ENCODE measurements at places on chromosomes 5 and 9. TPM values are rescaled to one million over a fixed set of nuclear protein-coding genes. Genes with fewer than 3 reads are reported as not detected.

The PCA3 gene
- not detected for total RNA-seq

The FCN1 gene
- not detected for total RNA-seq

The IRX2 gene
- total RNA-seq = not detected

The CBY3 gene
- total RNA-seq = not detected

The ROR2 gene
- 2.9 TPM for total RNA-seq

The NMUR2 gene
- not detected for total RNA-seq

The TTC23L gene
- total RNA-seq = not detected

The FOXI1 gene
- not detected for total RNA-seq

The ARL14EPL gene
- total RNA-seq = 0.37 TPM

The DMGDH gene
- total RNA-seq = not detected

The SHISAL2B gene
- not detected for total RNA-seq

The CNTFR gene
- 0.05 TPM for total RNA-seq

DNA sequence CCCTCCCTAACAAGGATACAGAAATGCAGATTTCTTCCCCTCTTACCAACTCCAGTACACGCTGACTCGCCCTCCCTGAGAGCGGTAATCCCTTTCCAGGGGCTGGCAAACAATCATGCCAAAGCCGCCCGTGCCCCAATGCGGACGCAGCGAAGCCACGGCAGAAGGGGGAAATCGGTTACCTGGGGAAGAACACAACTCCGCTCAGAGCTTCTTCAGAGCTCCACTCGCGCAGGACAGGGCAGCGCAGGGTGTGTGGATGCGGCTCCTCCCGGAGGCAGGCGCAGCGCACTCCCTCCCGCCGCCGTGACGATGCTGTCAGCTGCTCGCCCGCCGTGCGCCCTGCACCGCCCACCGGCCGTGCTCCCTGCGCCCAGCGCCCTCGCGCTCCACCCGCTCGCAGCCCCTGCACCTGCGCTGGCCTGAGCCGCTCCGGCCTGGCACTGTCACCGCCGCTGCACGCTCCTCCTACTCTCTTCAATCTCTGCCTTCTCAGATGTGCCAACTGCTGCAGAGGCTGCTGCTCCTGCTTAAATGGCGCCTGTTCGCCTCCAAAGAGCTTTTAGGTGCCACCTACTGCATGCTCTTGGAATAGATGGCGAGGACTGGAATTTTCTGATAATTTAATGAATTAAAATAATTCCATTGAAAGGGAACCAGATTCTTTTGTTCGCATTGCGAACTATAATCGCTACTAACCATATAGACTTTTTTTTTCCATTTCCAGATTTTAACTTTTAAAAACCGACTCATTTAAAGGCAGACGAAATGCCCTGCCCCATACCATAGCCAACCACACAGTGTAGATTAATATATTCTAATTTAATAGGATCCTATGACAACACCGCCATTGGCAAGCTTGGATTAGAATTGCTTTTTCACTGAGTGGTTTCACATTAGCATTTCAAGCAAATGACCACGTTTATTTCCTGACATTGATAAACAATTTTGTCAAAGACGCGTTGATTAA, at the start of gene DIRAS2:
Gene DIRAS2, minus strand, starts transcription at position 255 of the 970 bp plus-strand sequence. CDS start 28,997 bp downstream, outside the sequence.
- peak; percentile 35 for DNase-seq

DNA sequence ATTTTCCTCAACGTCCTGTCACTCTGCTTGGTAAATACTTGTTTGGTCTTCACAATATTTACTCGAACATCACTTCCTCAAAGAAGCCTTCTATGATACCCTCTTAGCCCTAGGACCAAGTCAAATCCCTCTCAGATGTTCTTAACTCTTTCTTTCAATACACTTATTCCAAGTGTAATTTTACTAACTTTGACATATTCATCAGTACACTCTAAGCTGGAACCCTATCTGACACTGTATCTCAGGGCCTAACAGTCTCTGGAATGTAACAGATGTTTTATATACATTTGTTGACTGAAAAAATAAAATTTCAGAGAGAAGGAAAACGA, 19.6 kb downstream of the SIL1 start:
- no peak for DNase-seq

- no peak for DNase-seq
These were observed 42.9 kb upstream of the STRBP start for GRCh38 chr9:123311250-123311752.

DNA sequence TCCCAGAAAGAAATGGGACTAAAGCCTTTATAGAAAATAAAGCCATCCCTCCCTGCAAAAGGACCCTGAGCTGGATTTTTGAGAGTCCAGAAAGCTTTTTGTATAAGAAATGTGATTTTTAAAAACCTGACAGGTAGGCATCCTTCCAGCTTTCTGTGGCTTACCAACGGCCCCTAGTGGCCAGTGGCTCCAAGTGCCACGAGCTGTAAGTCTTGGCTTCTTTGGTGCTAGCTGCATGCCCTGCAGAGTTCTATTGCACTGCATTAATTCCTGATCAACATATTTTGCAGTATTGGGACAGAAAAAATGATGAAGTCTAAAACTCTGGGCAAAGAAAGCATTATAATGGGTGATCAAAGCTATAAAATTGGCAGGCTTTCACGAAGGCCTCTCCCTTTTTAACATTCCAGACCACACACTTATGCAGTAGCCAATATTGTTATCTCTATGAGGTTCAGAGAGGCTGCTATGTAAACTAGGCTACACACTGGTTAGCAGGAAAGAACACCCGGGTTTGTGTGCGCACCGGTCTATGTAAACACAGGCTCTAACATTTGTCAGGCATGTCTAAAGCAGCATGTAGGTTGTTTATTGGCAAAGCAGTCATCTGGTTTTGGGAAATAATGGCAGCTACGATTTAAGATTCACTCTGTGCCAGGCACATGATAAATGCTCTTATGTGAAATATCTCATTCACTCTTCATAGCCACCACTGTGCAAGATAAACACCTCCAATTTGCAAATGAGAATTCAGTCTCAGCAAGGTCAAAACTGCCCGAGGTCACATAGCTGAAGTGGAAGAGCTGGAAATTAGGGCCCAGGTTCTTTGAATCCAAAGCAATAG, 55.2 kb downstream of the NMUR2 start:
- peak; percentile 29 for DNase-seq

GRCh38 chr9:36126016-36126730, 10.4 kb upstream of the GLIPR2 start:
- no peak for DNase-seq

DNA sequence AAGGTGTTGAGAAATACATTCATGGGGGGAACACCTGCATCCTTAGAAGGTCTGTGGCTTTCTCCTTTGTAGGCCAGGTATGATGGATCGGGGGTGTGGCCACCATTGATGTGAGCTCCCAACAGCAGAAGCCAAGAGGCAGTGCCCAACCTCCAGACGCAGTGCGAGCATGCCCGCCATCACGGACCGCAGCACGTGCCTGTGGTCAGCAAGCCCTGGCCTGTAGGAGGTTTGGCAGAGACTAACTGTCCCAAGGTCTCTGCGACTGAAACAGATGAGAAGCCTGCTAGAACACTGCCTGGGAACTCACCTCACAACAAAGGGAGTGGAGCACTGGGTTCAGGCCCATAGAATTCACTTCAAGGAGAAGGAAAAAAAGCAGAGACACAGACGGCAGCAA, 31.9 kb upstream of the ZNF354A start:
- DNase-seq = peak; percentile 13

DNA sequence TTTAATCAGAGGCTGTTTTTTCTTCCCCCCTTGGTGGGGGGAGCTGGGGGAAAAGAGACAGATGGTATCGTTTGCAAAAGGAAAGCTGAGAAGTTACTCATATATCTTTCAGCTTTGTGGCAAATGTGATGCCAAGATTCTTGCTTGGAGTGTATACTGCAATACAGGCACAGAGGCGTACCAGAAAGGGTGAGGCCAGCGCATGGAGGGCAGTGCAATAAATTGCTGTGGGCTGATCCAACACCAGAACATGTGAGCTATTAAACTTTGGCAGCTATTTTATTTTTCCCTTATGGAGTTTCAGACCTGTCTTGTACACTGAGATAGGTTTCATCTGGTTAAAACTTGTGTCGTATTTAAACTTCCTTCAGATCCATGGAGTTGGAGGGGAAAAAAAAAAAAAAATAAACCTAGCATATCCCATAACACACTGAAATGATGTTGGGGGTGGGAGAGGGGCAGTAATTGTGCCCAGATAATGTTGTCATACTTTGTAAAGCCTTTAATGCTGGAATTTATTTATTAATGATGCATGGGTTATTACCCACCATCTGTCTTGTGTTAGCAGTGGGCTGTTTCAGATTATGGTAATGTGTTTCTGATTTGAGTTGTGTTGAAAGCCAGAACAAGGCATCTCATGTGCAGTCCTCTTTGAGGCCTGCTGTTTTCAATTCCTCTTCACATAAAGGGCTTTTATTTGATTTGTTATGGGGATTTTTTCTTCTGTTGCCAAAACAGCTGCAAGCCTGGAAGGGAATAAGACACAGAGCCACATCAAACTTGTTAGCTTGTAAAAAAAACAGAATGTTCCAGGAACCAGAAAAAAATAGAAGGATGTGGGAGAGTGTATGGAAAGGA, 891.3 kb downstream of the TLE1 start:
- DNase-seq = no peak

- no peak for DNase-seq
These were observed 9.1 kb downstream of the EGFL7 start for GRCh38 chr9:136671646-136672430.

- DNase-seq = peak; percentile 83
These were observed 152.2 kb downstream of the FGF18 start for GRCh38 chr5:171571663-171572062.

GRCh38 chr9:88438811-88439210, 50.6 kb downstream of the SPIN1 start:
- no peak for DNase-seq

DNA sequence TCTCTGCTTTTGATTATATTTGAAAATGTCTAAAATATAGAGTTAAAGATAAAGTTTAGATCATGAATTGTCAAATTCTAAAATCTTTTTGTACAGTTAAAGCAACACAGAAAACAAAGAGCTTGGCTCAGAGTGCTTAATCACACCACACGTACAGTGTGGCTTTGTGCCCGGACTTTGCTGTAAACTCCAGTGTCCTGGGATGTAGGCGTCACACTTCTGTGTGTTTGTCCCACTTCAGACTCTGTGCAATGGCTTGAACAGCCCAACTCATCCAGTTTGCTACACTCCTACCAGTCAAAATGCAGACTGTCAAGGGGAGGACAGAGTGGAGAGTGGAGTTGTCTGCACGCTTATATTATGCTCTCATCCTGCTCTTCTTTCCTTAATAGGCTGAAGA, 45.3 kb downstream of the SMARCA2 start:
- DNase-seq = no peak

DNA sequence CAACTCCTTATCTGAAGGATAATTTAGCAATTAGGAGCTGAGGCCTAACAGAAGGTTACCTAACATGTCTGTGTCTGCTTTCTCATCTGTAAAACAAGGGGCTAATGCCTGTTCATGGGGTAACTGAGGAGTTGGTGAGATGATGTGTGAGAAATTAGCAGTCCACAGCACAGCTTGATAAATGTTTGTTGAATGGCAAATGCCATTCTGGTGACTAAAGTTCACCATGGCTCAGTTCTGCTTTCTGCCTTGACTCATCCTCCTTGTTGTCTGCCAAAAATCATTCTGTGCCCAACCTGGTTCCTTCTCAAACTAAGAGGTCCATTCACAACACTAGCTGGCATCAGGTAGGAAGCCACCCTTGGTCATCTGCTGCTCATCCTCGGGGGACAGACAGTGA, 552.0 kb upstream of the KLF4 start:
- peak; percentile 90 for DNase-seq

DNA sequence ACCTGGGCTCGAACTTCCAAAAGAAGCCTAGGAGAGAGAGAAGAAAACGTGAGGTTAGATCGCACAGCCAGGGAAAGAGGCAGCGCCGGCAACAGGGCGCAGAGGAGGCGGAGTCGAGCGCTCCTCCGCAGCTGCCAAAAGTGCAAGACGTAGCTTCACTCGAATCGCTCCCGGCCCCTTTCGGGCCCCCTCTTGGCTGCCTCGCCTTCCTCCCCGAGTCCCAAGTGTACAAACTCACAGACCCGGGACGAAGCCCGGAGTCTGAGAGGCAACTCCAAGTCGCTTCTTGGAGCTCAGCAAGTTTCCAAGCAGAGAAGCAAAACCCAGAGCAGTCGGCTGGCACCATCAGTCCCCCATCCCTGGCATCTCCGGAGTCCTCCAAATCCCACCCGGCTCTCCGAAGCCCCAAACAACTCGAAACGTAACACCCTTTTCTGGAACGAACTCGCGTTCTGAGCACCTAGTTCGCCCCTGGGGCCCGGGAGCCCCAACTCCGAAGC, 1.2 kb downstream of the MIER3 start:
- peak; percentile 67 for DNase-seq

GRCh38 chr9:90508940-90509339, 133.7 kb downstream of the DIRAS2 start:
- peak; percentile 2 for DNase-seq

DNA sequence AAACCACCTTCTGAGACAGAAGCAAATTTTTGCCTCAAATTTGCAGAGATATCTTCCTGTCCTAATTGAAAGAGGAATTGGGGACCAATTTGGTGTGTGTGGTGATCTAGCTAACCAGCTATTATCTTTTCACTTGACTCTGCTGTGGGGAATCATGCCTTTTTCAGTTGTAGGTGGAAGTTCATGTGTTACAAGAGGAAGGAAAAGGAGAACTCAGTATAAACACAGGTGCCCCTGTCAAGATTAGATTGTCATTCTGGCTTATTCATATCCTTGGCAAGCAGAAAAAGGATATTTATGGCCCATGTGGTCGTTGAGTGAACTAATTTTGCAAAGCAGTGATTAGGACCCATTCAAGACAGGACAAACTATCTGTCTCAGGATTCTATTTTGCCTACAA, 336.8 kb upstream of the SLC30A5 start:
- no peak for DNase-seq

GRCh38 chr5:1125030-1125357, 13.1 kb upstream of the SLC12A7 start:
- DNase-seq = peak; percentile 39

DNA sequence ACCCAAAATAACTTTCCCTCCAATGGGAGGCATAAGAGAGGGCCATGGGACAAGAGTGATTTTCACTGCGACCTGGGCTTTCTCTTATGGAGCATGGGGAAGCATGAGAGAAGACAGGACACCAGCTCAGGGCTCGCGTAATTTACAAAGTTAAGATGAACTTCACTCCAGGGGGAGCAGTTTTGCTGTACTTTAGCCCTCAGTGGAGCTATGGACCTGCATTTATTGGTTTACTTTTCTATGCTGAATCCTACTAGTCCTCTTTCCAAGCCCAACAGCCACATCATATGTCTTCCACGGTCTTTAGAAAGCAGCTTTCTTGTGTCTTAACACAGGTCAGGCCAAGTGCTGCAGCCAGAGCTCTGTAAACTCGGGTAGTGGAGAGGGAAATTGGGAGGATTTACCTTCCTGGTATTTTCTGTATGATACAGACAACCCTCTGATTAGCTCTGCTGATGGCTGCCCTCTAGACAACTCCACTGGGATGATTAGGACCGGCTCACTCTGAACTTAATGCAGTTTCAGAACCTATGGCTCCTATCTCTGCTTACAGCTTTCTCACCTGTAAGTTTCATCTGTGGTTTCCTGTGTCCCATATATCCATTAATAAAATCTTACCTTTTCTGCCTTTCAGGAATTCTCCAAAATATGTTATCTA, 581.0 kb upstream of the RORB start:
- peak; percentile 1 for DNase-seq

- DNase-seq = no peak
These were observed 4.4 kb upstream of the OTULINL start for GRCh38 chr5:14577079-14577725.
